ENCODE measurements at places on chromosomes 2 and 18.

GRCh38 chr2:84395820-84396219 lies 63.3 kb downstream of the SUCLG1 start:
- DNase-seq, result no peak

DNA sequence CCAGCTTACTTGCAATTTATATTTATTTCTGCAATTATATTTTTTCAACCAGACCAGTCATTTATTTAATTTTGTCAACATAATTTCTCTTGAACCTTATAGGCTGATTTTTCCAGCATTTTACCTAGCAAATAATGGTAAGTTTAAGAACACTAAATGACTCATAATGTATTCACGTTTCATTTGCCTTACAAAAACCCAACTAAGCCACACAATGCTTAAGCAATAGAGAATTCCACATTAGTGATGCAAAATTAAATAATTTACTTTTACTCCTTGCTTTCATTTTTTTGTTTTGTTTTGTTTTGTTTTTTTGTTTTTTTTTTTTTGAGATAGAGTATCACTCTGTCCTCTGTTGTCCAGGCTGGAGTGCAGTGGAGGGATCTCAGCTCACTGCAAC lies 110.4 kb upstream of the VRK2 start:
- no peak for DNase-seq

DNA sequence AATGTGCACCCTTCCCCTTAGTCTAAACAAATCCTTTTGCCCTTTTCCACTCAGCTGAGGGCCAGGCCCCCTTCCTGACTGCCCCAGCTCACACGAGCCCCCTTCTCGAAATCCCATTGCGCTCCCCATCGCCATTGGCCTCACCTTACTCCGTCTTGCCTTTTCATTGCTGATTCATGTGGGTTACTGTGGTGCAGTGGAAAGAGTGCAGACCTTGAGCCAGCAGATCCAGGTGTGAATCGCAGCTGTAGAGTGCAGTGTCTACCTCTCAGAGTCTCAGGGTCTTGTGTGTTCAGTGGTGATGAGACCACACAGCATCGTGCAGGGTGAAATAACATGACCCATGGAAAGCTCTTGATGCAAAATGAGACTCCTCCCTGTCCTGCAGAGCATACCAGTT lies 132.4 kb upstream of the APCDD1 start:
- DNase-seq, result no peak

- no peak for DNase-seq
These were observed 15.4 kb upstream of the PMAIP1 start for GRCh38 chr18:59884351-59884750.

GRCh38 chr2:75238670-75239330 lies 39.5 kb upstream of the TACR1 start:
- no peak for DNase-seq

GRCh38 chr2:188280811-188281222 lies 10.9 kb upstream of the GULP1 start:
- no peak for DNase-seq

DNA sequence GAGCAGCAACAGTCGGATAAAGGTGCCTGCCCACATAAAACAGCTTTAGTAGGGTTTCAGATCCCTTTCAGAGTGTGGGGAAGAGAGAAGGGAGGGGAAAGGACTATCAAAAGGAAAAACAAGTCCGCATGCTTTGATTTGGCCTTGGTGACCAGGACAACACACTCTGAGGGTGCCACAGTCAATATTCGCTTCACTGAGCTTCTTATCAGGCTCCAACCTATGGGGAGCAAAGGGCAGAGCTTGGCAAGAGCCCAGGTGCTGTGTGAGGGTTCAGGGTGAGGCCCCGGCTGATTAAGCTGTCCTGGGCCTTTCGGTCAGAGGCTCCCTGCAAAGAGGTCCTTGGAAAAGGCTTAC lies 237.4 kb upstream of the SMAD2 start:
- DNase-seq, result no peak

DNA sequence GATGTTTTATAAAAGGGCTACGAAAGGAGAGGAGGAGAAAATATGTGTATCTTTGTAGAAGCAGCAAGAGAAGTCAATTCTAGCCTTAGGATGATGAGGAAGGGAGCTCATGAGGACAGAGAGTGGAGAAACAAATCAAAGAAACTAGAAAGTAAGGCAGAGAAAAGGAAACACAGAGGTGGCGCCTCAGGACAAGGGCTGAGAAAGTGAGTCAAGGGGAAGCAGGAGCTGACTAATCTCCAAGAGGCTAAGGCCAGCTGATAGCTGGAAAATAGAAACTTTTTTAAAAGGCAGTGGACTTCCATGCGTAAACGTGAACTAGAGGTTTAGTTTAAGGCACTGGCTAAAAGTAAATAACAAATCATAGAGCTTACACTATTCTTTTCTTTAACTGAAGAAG lies 173.3 kb downstream of the ANKRD44 start:
- no peak for DNase-seq

DNA sequence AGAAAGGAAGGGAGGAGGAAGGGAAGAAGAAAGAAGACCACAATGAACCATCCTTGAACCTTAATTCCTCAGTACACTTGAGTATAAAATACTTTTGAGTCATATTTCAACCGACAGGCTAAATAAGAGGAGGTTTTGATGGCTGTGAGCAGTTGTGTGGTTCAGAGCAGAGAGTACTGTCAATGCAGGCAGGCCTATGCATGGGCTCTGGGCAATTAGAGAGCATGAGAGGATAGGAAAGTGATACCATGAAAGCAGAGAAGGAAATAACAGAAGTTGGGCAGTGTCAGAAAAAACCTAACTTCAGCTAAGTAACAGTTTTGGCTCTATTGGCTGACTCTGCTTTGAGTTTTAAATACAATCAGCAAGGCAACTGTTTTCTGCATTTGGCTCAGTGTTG lies 123.6 kb upstream of the STK17B start:
- DNase-seq, result no peak

- DNase-seq, result no peak
These were observed 507.1 kb downstream of the TMEM182 start for GRCh38 chr2:103268841-103269498.

DNA sequence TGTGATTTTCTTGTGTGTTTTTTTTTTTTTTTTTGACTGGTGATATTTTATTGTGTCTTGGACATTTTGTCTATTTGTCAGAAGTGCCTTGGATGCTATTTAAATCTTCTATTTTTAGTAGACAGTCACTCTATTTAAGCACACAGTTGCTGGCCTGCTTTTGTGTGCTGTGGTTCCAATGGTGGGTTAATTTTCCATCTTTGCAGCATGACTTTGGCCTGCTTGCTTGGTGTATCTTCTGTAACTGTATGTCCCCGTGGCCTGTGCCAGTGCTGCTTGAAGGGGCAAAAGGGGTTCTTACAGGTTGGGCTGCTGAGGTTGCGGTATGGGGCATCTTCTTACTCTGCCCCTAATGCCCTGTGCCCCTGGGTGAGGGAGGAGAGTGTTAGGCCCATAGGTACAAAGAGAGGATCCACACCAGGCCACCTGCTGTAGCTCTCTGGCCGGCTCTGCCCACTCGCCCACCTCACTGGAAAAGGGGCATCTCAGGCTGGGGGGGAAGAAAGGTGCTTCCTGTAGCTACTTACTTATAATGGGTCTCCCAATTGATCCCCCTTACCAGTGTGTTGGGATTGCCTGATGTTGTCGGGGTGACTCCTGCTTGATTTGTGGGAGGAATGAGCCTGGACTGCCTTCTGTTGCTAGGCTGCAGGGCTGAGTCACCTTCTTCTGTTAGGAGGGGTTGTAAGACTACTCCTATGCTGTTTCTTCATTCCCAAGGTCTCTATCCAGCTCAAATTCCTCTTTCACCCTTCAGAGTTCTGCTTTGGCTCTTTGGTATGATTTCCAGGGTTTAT lies 490.0 kb upstream of the HS6ST1 start:
- no peak for DNase-seq

- DNase-seq, result no peak
These were observed 288.2 kb downstream of the IKZF2 start for GRCh38 chr2:212863185-212863588.

DNA sequence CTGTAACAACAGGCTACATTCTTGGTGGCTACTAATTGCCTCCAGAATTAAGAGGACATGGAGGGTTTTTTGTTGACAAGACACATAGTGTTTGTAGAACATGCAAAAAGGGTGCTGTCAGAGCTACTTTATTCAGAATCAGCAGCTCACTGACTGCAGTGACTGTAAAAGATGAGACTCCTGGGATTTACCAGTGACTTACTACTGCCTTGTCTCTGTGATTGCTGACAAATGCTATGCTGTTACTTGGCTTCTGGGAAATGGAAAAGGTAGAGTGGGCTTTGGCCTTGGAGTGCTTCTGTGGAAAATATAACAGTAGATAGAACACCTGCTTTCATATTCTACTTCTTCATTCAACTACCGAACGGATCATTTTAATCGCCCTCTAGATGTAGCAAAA lies 47.8 kb downstream of the GREB1L start:
- no peak for DNase-seq

- DNase-seq, result no peak
These were observed 20.1 kb downstream of the DSEL start for GRCh38 chr18:67496469-67496868.

GRCh38 chr2:156332284-156332533 lies 312 bp downstream of the NR4A2 start:
- no peak for DNase-seq

- no peak for DNase-seq
These were observed 28.5 kb downstream of the EIF5B start for GRCh38 chr2:99365661-99366060.

DNA sequence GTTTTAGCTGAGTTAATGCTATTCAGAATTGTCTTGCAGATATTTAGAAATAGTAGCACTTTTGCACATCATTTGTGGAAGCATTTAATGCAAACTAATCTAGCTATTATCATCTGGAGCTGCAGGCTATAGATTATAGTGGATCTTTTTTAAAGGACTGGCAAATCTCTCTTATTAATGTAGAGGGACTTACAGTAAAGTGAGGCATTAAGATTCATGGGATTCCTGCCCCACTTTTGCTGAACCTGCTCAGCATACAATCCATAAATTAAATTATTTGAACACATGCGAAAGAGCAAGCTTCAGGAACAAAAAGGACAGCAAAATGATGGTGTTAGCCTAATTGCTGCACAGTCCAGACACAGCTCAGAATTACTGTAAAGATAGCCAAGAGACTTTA lies 477.7 kb downstream of the DCDC2C start:
- DNase-seq, result no peak

DNA sequence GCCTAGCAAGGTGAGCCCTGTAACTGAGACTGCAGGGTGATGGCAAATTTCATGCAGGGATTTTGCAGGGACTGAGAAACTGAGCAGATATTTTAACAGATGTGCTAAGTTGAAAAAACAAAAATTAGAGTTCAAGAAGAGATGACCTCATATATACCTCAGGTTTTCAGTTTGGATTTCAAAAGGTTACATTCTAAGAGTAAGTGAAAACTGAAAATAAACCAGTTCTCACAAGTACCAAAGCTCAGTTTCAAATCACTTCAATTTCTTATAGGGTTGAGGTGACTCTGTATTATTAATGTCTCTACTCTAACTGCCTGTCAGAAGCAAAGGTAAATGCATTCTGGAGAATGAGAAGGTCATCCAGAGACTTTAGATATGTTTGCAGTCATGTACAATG lies 237.4 kb upstream of the VRK2 start:
- DNase-seq, result no peak

DNA sequence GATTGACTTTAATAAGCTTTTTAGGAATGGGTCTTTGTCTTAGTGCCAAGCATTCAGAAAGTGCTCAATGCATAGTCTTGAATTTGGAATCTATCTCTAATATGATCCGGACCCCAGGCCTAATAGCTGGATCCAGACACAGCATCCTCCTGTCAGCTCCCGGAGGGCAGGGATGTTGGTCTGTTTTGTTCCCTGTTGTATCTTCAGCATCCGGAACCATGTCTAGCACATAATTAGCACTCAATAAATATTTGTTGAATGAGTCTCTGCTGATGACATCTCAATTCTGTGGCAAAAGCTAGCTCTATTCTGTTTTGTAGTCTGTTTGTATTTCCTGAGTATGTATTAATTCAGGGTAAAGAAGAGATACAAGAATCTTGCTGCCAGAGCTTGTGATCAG lies 169.1 kb downstream of the DCDC2C start:
- no peak for DNase-seq

- no peak for DNase-seq
These were observed 516.7 kb downstream of the ERBB4 start for GRCh38 chr2:212021947-212022346.

GRCh38 chr2:96819128-96819875 lies 3.2 kb downstream of the CNNM3 start:
- DNase-seq, result no peak

DNA sequence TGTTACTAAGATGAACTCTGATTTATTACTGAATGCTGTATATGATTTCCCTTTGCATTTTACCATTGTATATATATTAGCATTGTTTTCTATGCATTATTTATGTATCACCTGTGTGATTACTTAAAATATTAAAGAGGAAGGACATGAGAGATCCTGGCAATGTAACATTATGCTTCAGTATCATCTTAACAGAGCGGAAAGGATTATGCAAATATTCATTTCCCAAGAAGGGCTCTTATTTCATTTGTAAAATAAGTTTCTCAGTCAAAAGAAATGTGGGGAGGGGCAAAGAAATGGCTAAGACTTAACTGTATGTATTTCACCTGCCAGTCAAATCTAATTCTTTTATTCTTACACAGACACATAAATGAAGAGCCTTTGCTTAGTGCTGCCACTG lies 654.2 kb upstream of the PKDCC start:
- DNase-seq, result no peak

- no peak for DNase-seq
These were observed 9.3 kb upstream of the LRRC30 start for GRCh38 chr18:7221424-7222155.

DNA sequence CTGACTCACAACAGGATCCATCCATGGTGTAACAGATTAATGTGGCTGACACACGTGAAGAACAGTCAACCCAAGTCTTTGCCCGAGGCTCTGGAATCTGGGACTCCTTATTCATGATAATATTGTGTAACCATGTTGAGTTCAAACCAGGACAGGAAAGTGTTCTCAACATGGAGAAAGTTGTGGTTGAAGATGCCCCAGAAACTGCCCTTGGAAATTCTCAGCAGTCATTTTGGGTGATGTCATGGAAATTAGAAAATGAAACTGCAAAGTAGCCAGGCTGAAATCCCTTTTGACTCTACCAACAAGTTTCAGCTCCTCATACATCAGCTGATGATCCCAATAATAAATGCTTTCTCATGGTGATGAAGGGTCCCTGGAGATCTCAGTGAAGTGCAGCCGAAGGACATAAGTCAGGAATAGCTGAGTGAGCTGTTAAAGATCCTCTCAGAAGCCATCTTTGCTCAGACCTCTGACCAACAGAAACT lies 307.7 kb downstream of the TNS1 start:
- no peak for DNase-seq

- no peak for DNase-seq
These were observed 4.9 kb upstream of the PDCD1 start for GRCh38 chr2:241863536-241863954.

- no peak for DNase-seq
These were observed 13.8 kb upstream of the SATB2 start for GRCh38 chr2:199471443-199472057.

All from esophagus squamous epithelium (tissue), 5 donors.